ENCODE measurements at places on chromosomes 13 and 19. TPM values are rescaled to one million over a fixed set of nuclear protein-coding genes. Genes with fewer than 3 reads are reported as not detected.

DNA sequence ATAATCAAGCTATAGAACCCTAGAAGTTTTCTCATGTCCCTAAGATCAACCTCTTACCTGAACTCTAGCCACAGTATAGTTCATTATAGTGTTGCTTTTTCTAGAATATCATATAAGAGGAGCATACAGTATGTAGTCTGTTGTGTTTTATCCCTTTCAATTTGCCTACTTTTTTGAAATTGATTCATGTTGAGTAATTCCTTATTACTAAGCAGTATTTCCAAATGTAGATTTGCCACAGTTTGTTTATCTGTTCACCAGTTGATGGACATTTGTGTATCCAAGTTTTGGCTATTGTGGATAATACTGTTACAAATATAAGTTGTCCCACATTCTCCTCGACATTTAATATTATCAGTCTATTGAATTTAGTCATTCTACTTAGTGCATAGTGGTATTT, 138.0 kb downstream of the LMO7 start:
- DNase-seq: no peak

- DNase-seq: peak; percentile 83
Observed at GRCh38 chr19:20664901-20665781, 3.8 kb upstream of the ZNF626 start.

DNA sequence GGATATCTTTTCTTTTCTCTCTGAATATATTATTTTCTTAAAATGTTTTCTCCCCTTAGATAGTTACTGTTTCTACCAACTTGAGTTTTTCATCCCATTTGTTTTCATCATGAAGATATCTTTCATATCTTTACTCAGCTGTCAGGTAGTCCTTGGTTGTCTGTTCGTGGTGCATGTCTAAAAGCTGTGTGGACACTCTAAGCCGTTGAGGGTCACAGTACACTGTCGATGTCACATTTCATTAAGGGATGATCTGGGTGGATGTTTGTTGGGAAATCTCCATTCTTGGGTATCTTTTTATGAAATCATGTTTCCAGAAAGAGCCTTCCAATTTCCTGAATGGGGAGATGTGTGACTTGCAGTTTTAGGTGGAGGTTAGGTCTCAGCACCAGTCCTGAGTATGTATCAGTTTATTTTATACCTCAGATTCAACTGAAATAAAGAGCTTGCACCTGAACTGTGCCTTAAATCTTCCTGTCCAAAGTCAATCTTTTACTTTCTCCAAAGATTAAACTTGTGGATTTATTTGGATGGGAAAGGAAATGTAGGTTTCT, 23.2 kb downstream of the ZMYM2 start:
- no peak for DNase-seq

GRCh38 chr19:29411113-29411581, 114.6 kb upstream of the VSTM2B start:
- no peak for DNase-seq

Gene FGF21
- total RNA-seq: not detected

DNA sequence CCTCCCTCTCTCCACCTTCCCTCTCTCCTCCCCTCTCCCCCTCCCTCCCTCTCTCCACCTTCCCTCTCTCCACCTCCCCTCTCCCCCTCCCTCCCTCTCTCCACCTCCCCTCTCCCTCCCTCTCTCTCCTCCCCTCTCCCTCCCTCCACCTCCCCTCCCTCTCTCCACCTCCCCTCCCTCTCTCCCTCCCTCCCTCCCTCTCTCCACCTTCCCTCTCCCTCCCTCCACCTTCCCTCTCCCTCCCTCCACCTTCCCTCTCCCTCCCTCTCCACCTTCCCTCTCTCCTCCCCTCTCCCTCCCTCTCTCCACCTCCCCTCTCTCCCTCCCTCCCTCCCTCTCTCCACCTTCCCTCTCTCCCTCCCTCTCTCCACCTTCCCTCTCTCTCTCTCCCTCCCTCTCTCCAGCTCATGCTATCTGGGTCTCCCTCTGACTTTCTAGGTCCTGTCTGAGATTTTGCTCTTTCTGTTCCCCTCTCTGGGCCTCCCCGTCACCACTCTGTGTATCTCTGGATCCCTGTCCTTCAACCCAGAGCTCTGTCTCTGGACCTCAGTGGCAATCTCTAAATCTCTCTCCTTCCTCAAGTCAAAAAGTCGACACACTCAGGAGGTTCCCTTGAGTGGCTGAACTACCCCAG, 3.5 kb upstream of the CNOT3 start:
- DNase-seq: no peak

Gene ADGRE1
- not detected for total RNA-seq

GRCh38 chr19:18594096-18594823, 5.7 kb downstream of the REX1BD start:
- DNase-seq: peak; percentile 92

DNA sequence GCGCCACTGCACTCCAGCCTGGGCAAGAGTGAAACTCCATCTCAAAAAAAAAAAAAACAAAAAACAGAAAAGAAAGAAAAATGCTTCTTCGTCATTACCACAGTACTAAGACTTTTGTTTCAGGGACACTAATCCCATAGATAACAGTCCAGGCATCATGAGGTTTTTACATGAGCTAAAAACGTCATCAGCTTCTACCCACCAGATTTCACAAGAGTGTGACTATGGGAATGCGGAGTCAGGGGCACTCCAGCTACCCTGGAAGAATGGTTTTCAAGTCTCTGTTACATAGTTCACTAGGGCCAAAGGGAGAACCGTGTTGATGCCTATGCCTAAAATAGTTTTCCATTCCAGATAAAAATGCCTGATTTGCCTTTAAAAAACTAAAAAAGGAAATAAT, 33.2 kb downstream of the RAB20 start:
- no peak for DNase-seq

GRCh38 chr13:25840931-25841330, 210.9 kb downstream of the SHISA2 start:
- DNase-seq: no peak

GRCh38 chr13:111536075-111536642, 215.7 kb downstream of the TEX29 start:
- DNase-seq: no peak

Gene ICAM4
- 0.47 TPM for total RNA-seq

Gene APOC4
- not detected for total RNA-seq

DNA sequence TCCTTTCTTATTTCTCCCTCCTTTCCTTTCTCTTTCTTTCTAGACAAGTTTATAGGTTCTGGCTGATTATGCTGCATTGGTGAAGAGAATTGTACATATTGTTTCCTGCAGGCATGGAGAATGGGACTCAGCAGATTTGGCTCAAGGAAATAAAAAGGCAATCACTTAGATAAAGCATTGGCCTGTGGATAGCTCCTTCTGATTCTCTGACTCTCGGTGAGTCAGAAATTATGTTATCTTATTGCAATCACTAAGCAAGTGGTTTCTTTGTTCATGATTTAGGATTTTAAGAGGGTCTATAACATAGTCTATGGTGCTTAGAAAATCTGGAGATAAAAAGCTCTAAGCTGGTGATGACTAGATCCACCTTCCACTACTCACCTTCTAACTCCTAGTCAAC, 54.0 kb upstream of the POSTN start:
- DNase-seq: no peak

DNA sequence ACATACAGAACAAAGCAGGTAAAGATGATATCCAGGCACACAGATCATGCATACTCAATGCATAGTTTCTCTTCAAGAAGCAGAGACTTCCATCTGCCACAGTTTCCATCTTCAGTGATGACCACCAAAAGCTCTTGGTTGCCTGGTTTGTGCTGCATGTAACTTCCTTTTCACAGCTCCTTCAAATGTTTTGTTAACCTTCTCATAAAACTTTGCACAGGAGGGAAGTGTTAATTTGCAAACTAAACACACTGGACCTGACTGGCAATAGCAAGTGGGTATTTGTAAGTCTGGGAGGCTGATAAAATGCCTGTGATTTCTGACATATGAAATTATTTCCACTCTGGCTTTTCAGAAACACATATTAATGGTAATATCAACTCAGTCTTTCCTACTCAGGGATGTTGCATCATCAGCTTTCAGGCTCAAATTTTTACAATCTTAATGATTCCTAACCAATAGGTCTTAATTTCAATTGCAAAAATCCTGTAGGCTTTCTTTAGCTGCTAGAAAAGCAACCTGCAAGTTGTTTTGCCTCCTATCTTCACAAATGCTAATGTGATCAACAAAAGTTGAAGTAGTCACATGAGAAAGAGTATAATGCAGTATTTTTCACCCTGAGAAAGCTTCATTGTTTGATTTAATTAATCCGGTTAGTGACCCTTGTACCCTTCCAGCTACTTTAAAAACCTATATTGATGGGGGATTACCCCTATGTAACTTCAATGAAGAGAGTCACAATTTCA, 575.6 kb downstream of the DIAPH3 start:
- no peak for DNase-seq

GRCh38 chr13:95784161-95784899, 107.4 kb downstream of the DNAJC3 start:
- no peak for DNase-seq

DNA sequence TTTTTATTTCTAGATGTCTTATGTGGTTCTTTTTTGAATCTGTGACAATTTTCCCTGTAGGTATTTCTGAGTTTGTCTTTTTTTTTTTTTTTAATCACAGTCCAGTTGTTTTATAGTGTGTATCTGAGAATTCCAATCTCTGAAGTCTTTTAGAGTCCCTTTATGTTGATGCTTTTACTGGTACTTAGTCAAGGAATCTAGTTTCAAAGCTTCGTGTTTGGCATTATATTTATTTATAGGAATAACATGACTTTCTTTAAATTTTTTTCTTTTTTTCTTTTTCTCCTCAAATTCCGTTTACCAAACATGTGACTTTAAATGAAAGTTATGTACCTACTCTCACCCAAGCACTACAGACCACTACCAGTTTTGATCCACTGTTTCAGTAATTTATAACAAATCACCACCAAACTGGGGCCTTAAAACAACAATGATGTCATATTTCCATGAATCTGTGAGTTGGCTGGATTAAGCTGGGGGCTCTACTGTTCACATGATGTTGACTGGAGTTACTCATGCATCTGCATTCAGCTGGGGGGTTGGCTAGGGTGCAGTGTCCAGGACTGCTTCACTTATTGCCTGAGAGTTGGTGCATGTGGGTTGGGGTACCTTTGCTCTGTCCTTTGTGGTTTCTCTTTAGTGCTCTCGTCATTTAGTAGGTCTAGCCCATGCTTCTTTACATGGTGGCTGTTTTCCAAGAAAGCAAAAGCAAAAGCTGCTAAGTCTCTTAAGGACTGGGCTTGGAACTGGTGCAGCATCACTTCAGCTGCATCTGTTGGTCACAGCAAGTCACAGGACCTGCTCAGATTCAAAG, 22.3 kb downstream of the KCTD4 start:
- DNase-seq: no peak

- no peak for DNase-seq
Observed at GRCh38 chr19:33702606-33703437, 81.1 kb downstream of the CHST8 start.

Gene RGL3
- total RNA-seq: 130 TPM

DNA sequence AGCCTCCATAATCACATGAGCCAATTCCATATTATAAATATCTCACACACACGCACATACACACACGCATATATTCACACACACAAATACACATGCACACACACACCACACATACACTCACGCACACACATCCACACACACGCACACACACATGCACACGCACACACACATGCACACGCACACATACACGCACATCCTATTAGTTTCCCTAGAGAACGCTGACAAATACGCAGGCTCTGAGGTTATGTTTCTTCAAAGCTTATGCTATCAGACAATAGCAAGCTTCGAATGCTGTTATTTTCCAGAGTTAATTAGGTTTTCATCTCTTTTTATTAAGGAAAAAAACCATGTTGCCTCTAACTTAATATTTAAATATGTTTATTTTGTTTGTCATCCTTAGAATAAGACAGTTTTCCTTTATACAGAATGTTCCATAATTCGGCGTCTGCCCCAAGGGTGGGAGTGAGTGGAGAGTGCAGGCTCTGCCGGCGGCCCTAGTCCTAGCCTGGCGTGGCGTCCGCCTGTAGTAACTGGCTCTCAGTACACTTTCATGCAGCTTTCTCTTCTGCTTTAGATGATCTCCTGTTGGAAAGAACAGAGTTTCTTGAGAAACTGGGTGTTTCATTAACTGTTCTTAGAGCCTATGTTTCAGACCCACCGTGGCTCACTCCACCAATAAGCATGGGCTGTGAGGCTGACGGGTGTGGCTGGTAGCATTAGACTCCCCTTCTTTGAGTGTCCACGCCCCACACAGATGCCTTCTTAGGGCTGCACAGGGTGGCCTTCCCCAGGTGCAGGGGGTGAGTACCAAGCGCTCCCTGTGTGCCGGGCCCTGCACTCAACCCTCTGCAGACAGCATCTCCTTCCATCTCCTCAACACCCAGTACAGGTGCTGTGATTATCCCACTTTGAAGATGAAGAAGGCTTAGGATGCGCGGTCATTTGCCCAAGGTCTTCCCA, 30.4 kb upstream of the ANKRD10 start:
- DNase-seq: no peak
